ENCODE measurements at places on chromosomes 4 and X.

DNA sequence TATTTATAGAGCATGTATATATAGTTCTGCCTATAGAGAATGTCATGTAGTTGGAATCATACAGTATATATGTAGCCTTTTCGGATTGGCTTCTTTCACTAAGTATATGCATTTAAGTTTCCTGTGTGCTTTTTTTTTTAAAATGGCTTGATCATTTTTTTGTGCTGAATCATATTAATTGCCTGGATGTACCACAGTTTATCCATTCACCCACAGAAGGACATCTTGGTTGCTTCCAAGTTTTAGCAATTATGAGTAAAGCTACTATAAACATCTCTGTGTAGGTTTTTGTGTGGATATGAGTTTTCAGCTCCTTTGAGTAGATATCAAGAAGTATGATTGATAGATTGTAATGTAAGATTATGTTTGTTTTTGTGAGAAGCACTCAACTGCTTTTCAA lies 23.8 kb downstream of the PTTG2 start:
- no peak for DNase-seq

- no peak for DNase-seq
These were observed 453.3 kb upstream of the INTU start for GRCh38 chr4:127179256-127180087.

DNA sequence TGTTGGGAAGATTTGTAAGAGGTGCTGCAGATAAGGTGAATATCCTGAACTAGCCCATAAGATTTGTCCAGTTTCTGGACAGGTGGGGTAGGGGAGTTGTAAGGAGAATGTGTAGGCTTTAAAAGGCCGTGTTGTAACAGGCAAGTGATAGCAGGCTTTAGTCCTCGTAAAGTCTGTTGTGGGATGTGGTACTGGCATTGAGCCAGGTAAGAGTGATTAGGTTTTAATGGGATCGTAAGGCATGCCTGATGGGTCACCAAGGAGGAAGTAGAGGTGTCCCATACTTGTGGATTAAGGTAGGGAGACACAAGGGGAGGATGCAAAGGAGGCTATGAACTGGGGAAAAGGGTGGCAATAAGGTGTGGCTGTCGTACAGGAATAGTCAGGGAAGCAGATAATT lies 256.9 kb upstream of the DKK2 start:
- DNase-seq, result no peak

DNA sequence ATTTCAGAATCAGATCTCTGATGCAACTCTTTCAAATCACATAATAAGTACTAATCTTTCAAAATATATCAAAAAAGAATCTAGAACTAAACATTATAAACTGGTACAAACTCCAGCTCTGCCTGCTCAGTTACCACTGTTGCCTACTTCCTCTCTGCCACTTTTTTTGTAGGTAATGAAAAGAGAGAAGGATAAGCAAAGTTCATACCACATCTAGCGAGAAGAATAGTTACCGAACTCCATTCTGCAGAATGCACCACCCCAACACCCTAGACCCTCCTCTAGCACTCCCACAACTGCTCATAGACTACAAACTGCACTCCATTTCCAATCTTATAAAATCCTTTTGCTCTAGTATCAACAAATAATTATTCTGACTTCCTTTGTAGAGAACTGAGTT lies 19.7 kb upstream of the LRBA start:
- DNase-seq, result no peak

GRCh38 chr4:29009908-29010307 lies 1710.3 kb upstream of the PCDH7 start:
- DNase-seq, result no peak

- no peak for DNase-seq
These were observed 595.3 kb downstream of the BCOR start for GRCh38 chrX:39502486-39502885.

- DNase-seq, result no peak
These were observed 179.3 kb upstream of the MBNL3 start for GRCh38 chrX:132668178-132668577.

- no peak for DNase-seq
These were observed 280.3 kb downstream of the INPP4B start for GRCh38 chr4:142565771-142566170.

- no peak for DNase-seq
These were observed 192.8 kb downstream of the BCOR start for GRCh38 chrX:39904816-39905537.

DNA sequence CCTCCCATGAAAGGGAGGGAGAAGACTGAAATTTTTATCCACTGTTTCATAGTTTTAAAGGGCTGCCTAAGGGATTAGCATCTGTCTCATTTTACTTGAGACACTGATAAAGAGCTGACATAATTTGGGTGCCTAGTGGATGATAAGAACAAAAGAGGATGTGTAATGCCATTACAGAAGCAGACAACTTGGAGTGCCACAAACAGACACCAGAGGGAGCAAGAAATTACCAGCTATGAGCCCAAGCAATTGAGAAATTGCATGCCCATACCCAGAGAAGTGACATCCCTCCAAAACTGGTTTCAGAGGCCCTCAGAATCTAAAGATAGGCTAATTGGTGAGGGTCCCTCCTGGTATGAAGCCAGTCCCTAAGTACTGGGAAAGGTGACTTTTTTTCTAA lies 38.5 kb upstream of the POU3F4 start:
- DNase-seq, result no peak

GRCh38 chr4:175424111-175424510 lies 388.0 kb downstream of the GPM6A start:
- DNase-seq, result no peak

DNA sequence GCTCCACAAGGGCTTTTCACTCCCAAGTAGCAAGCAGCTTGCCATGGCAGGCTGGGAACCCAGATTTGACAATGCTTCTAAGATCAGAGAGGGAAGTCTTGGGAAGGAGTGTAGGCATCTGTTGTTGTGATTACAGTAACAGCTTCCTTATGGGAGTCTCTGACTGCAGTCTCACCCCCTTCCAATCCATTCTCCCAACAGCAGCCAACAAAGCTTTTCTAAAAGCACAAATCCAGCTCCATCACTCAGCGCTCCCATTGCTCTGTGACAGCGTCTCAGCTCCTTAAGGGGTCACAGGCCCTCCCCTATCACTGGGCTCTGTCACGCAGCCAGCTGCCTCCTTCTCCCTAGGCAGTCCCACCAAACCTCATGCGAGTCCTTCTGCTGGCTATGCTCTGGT lies 7.1 kb downstream of the IGFBP7 start:
- DNase-seq, result no peak

DNA sequence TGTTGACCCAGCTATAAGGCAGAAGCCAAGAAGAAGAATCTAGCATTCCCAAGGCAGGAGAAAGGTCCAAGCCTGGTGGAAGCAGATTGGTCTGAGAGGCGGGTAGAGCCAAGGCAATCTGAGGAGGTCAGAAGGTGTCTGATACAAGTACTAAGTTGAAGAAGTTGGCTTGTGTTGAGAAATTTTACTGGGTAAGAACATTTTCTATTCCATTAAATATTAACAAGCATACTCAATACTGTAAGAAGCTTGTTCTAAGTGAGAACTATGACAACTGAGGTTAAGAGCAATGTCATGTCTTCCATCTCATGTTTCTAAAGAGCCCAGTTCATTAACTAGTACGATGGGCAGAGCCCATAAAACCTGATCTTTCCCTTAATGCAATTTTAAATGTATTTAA lies 75.0 kb downstream of the FAM13A start:
- DNase-seq, result no peak

DNA sequence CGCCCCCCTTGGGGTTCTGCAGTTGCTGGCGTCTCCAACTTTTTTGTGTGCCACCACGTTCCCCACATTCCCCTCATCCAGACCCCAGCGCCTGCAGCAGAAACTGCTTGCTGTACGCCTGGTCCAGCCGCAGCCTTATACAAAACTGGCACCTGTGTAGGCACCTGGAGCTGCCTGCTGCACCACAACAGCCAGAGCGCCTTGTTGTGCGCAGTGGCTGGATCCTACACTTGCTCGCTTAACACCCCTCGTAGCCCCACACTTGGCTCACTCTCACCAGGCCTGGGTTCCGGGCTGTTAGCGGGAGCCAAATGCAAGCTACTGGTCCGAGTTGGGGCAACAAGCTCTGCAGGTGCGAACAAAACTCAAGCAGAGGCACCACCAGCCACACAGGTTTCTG lies 136.8 kb downstream of the TECRL start:
- no peak for DNase-seq

- no peak for DNase-seq
These were observed 30.3 kb downstream of the AREG start for GRCh38 chr4:74475091-74475800.

GRCh38 chr4:141473952-141474351 lies 162.4 kb upstream of the IL15 start:
- DNase-seq, result no peak

DNA sequence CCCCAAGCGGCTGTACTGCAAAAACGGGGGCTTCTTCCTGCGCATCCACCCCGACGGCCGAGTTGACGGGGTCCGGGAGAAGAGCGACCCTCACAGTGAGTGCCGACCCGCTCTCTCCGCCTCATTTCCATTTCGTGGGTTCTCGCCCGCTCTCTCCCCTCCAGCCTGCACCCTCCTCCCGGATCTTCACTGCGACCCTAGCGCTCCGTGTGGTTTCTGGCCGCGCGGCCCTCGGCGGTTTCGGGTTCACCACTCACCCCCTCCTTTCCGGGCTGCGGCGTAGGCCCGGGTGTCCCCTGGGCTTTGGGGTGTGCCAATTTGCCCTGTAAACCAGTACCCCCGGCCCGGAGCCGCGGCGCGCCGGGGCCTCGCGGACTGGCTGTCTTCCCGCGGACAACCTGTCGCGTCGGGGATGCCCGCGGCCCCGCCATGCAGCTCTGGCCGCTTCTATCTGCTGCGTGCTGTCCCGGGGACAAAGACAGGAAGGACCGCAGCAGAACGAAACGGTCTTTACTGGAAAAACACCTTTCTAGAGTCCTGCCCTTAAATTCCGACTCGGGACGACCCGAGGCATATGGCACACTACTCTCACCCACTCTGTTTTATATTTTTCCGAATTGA lies 737 bp downstream of the FGF2 start:
- no peak for DNase-seq

DNA sequence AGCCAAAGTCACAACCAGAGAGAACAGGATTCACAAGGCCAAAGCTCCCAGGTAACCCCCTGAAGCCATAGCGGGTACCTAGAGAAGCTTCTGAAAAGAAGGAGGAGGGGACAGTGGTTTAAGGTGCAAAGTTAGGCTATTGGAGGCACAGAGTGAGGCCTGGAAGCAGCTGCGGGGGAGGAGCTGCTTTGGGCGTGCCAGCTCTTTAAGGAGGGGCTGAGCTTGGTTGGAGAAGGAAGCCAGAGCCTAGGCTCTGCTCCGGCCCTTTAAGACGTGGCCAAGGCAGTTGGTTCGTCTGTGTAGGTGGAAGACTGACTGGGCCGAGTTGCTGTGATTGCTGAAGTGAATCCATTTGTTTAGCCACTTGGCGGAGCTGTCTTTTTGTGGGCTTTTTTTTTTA lies 1.5 kb downstream of the KLF8 start:
- no peak for DNase-seq

DNA sequence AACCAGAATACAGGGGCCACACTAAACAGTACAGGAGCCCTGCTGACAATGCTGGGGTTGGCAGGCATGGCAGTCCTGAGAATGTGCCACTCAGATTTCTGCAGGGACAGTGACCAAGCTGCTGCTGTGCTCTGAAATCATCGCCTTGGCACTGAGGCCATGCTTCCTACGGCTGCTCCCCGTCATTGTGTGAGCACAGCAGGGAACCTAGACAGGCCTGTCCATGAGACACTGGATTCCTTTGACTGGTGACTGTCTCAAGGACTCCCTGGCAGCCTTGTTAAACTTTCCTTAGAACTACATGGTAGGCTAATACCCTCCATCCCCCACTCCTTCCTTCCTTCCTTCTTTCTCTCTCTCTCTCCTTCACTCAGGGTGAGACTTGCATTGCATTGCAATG lies 111.4 kb downstream of the LUZP4 start:
- DNase-seq, result no peak

GRCh38 chr4:147879676-147880075 lies 147.8 kb downstream of the ARHGAP10 start:
- no peak for DNase-seq

DNA sequence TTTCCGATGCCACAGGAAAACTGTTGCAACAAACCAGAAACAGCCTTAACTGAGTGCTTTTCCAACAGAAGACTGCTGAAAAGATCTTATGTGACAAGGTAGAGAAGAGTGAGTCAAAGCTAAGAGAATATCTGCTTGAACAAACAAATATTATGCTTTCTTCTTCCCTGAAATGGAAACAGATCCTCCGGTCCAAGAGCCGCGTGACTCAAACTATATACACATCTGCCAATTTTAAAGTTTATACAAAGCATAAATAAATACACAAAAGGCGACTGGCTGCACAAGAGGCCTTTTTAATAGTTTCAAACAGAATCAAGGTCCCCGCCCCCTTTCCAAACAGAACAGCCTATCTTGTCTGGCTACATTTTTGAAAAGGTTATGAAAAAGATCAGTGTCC lies 329.7 kb upstream of the F9 start:
- no peak for DNase-seq

DNA sequence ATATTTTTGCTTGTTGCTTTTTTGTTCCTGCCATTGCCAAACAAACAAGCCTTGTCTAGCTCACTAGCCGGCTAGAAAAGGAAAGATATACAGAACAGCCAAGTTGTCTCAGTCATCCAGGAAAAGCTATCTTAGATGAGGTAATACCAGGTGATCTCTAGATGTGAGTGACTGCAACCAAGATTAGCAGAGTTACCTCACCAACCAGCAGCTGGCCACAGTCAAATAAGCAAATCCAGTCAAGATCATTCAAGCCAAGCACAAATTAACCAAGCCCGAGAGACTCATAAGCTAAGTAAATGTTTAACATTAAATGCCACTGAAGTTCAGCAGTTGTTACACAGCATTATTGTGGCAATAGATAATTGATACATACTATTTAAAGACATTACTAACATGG lies 108.6 kb downstream of the CENPC start:
- DNase-seq, result no peak

- no peak for DNase-seq
These were observed 17.9 kb upstream of the GASK1B start for GRCh38 chr4:158190718-158191117.

GRCh38 chrX:97597954-97598353 lies 714.2 kb downstream of the RPA4 start:
- no peak for DNase-seq

DNA sequence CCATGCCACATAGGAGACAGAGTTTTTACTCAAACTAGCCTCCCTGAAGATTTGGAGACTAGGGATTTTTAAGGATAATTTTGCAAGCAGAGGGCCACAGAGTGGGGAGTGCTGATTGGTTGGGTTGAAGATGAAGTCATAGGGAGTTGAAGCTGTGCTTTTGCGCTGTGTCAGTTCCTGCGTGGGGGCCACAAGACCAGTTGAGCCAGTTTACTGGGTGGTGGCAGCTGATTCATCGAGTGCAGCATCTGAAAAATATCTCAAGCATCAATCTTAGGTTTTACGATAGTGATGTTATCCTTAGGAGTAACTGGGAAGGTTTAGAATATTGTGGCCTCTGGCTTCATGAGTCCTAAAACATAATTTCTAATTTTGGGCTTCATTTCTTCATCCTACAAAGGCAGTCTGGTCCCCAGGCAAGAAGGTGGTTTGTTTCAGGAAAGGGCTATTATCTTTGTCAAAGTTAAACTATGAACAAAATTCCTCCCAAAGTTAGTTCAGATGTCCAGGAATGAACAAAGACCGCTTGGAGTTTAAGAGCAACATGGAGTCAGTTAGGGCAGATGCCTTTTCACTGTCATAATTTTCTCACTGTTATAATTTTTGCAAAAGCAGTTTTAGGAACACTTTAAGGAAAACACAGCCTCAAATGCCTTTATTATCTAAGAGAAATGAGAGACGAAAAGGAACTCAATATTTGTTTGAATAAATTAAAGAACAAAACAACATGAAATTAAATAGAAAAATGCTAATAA lies 960.8 kb upstream of the PRKX start:
- no peak for DNase-seq

- DNase-seq, result no peak
These were observed 30.7 kb downstream of the PALLD start for GRCh38 chr4:168527560-168527959.

All from nucleus accumbens (tissue), 56 donors.